Eye (tissue), 1 donor: ENCODE measurements at places on chromosomes 7 and 10.

GRCh38 chr7:88339195-88339922 is 32.7 kb upstream of the STEAP4 start:
- DNase-seq = no peak

DNA sequence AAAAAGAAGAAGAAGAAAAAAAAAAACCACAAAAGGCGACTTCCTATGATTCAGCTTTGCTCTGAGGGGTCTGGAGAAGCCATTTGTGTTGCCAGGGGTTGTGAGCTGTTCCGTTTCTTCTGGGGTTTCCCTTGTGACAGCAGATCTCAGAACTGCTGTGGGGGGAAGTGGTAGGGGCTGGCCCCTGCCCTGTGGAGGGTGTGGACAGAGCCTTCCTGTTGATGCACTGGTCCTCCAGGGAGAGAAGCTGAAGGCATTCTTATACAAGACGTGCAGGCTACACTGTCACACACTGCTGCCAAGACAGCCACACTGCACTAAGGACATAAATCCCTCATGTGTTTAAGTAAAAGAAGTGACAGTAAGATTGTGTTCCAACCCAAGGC is 17.3 kb upstream of the CSGALNACT2 start:
- no peak for DNase-seq

DNA sequence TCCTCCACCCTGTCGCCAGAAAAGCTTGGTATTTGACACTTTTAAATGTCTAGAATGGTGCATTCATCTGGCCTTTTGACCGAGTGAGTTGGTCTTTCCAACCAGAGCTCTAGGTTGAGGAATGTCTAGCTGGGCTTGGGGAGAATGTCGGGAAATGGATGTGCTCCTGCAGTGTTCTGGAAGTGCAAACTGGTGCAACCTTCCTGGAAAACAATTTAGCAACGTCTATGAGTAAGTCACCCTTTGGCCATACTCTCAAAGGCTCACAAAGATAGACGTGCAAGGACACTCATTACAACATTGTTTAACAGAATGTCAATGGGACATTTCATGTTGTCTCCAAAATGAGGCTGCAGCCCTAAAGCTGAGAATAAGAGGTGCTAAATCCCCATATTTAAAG is 12.2 kb upstream of the NMT2 start:
- DNase-seq = no peak

DNA sequence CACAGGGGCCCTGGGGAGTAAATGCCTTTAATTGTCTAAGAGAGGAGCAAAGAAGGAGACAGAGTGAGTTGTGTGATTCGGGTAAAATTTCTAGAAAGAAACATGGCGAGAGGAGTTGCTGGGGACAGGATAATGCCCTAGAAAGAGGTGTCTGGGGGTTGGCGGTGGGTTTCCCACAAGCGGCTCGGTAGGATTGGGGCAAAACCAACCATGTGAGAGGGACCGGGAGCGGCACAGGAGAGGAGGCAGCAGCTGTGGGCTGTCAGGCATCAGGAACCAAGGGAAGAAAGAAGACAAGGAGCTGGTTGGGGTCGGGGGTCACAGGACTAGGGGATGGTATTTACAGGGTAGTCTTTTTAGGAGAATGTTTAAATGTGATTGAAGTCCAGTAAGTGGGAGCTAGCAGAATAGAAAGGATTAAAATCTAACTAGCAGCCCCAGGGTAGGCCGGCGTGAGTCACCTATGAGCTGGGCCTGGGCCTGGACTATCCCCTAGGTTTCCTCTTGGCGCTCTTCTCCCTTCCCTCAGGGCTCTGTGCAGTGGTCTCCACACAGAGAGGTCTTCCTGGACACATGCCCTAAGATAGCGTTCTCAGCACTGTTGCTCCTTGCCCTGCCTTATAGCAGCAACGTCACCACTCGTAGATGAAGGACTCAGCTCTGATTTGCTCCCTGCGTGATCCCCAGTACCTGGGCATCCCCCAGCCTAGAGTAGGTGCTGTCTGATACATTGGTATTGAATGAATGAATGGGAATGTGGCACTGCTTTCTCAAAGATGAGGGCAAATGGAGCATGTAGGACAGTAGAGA is 32.6 kb downstream of the IKZF1 start:
- no peak for DNase-seq

GRCh38 chr10:94108200-94108599 is 114.5 kb downstream of the PLCE1 start:
- DNase-seq = no peak

DNA sequence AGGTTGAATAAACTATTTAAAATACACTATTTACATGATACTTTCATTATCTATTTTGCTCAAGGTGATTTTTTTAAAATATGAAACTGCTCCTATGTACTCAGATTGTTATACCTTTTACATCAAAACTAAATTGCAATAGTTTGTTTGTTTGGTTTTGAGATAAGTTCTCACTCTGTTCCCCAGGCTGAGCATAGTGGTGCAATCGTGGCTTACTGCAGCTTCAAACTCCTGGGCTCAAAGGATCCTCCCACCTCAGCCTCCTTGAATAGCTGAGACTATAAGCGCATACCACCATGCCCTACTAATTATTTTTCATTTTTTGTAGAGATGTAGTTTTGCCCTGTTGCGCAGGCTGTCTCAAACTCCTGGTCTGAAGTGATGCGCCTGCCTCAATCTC is 12.7 kb downstream of the TAS2R60 start:
- no peak for DNase-seq

GRCh38 chr7:130086938-130087337 is 16.6 kb downstream of the KLHDC10 start:
- DNase-seq = no peak

DNA sequence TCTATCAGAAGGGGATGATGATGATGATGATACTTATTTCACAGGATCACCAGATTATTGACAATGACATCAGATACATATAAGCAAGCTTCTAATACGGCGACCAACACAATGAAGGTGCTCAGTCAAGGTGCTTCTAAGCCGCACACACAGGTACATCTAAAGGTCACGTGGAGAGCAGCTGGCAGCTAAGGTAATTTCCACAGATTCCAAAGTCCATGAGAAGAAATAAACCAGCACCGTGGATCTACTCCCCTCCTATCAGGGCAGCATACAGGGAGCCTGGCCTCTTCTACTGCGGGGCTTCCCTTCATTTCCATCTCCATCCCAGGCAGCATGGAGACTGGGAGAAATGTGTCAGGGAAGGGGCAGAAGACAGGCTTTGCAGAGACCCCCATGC is 37.5 kb downstream of the DENND11 start:
- no peak for DNase-seq

- peak; percentile 86 for DNase-seq
These were observed 3.8 kb upstream of the GTF2IRD1 start for GRCh38 chr7:74449809-74450397.

DNA sequence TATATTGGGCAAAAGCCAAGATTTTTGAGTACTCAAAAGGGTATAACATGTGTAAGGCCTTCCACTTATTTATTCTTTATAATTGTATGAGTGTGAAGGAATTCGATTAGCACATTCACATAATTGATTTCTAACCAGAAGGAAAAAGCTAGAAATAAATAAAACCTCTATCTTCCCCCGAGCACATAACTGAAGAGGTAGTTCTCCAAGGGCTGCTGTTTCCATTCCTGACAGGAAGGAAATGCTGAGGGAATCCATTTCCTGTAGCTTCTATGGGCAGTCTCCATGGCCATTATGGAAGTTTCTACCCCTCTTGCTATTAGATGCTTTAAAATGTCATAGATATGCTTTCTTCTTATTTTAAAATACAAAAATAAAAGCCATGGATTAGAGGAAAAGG is 70.5 kb upstream of the ABCB5 start:
- DNase-seq = no peak

DNA sequence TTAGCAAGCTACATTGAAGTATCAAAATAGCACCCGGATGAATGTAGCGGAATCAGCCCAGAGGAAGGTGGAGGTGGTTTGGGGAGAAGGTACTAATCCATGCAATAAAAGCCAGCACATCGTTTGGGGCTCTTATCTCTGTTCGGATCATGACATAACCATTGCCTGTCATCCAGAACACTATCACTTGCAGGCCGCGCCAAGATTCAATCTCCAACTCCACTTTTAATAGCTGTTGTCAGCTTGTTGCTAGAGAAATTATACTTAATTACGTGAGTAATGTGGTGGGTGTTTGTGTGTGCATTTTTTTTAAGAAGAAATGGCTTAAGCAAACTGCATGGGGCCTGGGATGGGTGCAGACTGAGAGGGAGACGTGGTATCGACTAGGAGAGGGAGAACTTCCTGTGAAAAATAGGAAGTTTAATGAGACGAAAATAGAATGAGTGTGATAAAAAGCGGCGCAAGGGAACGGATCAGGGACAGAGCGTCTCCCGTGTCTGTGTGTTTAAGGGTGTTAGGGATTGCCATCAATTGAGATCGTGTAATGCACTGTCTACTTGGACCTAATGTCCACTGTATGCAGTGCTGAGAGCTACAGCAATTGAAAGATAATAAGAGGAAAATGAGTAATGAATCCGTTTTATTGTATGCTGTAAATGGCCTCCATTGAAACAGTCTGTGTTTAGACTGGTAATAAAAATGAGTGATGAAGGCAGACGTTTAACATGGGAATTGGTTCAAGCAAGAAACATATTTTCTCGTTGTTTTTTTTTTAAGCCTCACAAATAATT is 27.6 kb upstream of the SFMBT2 start:
- DNase-seq = no peak

GRCh38 chr10:391305-391704 is 256.1 kb downstream of the ZMYND11 start:
- DNase-seq = no peak

GRCh38 chr10:119252051-119252465 is 44.7 kb downstream of the GRK5 start:
- DNase-seq = no peak

DNA sequence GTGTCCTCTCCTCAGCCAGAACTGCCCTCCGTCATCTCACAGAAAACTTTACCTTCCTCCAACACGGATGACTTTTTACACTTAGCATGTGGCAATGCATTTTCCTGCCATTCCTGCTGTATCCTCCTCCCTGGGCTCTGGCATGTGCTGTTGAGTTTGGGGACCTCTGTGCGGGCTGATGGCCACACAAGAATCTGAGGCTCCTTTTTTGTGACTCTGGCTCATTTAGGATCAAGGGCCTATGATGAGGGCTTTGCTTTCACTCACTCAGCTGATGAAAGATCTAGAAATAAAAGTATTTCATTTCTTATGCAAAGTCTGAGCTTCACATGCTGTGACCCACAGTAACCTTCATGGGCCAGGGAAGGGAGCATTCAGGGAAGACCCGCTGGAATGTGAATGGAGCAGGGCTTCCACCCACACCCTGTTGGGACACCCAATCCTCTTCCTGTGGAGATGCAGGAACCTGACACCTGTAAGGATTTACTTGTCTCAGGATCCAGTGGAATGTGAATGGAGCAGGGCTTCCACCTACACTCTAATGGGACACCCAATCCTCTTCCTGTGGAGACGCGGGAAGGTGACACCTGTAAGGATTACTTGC is 500.3 kb upstream of the MKI67 start:
- DNase-seq = no peak

GRCh38 chr7:112414855-112415490 is 35.3 kb upstream of the IFRD1 start:
- DNase-seq = peak; percentile 65

- DNase-seq = no peak
These were observed 19.0 kb downstream of the CALML5 start for GRCh38 chr10:5480162-5480941.

DNA sequence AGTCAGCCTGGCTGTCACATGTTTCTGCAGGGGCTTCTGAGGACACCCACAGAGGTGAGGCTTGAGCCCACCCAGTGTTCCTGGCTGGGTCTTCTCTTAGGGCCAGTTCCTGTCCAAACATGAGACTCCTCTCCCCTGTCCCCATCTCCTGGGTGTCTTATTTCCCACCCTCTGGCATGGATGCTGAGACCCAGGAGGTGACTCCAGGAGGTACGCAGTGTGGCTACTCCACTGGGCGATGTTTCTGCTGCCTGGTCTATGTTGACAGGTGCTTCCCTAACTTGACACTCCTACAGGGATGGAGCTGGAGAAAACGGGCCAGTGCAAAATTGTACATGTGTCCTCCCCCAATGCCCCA is 26.3 kb upstream of the LOXL4 start:
- no peak for DNase-seq

DNA sequence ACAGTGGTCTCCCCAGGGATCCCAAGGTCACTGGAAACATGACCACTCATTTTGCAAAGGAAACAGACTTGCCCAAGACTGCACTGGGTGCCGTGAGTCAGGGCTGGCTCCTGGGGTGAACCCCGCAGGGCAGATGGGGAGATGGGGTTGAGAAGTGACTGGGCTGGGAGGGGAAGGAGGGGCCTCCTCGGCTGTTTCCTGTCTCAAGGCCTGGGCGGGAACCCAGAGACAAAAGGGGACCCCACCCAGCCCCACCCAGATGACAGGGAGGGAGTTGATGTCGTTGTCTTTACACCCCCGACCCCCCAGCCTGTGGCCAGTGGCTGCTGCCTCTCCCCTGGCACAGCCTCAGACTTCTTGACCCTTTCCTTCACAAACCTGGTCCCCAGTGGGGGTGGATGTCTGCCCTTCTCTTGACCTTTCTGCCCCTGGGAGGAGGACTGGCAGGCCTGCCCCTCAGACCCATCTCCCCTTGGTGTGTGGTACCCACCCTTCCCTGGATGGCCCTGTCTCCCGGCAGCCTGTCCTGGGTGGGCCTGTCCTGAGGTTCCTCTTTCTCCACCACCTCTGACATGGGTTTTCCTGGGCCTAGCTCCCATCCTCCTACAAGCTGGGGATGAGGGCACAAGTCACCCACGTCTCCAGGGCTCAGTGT is 1.4 kb downstream of the MYO1G start:
- no peak for DNase-seq

GRCh38 chr7:49159536-49159935 is 235.2 kb downstream of the CDC14C start:
- DNase-seq = no peak

GRCh38 chr10:71525721-71526120 is 129.0 kb downstream of the CDH23 start:
- DNase-seq = no peak

DNA sequence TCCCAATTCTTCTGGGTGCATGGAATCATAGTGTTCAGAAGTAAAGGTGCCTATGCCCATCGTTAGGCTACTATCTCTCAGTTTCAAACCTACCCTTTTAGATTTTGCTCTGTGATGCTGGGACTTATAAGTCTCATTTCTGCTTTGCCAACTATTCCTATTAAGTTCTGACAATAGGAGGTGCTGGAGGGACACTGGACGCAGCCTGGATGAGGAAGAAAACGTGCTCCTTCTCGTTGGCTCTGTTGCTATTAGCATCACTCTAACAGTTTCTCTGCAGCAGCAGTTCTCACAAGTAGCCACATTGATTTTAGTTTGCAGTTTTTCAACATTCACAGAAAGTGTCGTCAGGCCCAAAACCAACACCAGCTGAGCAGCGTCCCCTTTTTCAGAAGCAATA is 72.4 kb downstream of the ABCC2 start:
- peak; percentile 72 for DNase-seq

- DNase-seq = no peak
These were observed 503.9 kb upstream of the IGFBP3 start for GRCh38 chr7:46424934-46425333.
